ENCODE measurements at places on chromosomes 4 and X.

- no peak for DNase-seq
Measured at GRCh38 chrX:55326985-55327384, 62.3 kb upstream of the PAGE3 start.

- no peak for DNase-seq
Measured at GRCh38 chrX:46627062-46627461, 53.5 kb downstream of the CHST7 start.

GRCh38 chr4:157818946-157819692 lies 353.7 kb downstream of the GASK1B start:
- no peak for DNase-seq

GRCh38 chr4:7252510-7253340 lies 60.4 kb downstream of the SORCS2 start:
- DNase-seq, result no peak

DNA sequence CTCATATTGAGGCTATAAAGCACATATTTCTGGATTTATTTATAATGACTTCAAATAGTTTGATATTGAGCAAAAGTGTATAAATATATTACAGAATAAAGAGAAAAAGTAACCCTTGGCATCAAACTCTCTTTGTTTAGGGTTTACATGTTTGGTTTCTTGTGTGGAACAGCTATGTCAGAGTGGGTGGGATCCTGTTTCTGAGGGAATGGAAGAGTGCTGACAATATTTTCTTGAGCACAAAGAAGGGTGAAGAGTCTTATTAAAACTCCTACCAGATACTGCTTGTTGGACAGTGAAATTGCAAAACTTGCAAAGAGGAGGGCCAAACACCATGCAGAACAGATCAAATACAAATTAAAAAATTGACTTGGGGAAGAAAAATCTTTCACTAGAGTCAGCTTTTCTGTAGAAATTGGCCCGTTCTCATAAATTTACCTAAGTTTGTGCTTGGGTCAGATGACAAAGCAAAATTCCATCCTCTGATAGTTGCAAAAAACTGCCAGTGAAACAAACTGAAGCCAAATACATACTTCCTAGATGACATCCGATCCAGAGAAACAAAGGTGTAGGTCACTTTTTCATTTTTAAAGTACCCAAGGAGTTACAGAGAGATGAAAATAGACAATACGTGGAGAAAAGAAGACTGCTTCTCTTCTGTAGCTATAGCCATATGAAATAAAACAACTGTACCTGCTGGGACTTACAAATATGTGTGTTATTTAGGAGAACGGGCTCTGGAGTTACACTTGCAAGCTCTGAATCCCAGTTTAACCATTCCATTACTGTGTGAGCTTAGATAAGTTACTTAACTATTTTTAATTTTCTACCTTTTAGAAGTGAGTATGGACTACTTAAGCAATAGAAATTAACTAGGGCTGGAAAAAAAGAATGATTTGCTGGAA lies 133.3 kb downstream of the MAML3 start:
- DNase-seq, result no peak

DNA sequence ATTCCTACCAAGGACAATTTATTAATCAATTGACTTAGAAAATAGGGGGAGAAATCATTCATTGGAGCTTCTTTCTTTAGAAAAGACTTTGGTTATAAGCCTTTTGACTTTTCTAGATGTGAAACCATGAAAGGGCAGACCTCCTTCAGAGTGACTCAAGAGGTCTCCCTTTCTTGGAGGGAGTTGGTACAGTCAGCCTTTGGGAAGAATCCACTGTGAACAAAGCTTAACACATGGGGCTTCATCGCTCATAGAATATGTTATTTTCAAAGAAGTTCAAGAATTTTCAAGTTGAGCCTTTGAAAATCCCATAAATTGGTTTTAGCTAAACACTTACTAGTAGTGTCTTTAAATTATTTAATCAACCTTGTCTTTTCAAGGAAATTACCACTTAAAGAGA lies 28.0 kb downstream of the RIPPLY1 start:
- DNase-seq, result no peak

- no peak for DNase-seq
Measured at GRCh38 chr4:100889898-100890297, 372.1 kb upstream of the EMCN start.

DNA sequence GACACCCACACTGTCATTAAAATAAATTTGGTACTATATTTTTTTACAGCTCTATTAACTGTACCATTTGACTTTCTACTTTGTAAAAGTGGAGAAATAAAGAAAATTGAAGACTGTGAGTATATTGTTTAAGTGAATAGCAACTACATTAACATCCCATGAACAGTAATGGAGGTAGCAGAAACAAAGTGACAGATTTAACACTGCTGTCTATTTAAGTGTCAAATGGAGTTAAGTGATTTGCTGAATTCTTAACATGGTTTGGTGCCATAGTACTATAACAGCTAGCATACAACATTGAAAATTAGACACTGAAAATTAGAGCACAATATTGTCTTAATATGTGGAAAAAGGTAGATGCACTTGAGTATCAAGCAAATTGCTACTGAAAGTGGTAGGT lies 76.2 kb downstream of the C4orf33 start:
- no peak for DNase-seq

- no peak for DNase-seq
Measured at GRCh38 chr4:2813446-2814405, 20.8 kb downstream of the SH3BP2 start.

DNA sequence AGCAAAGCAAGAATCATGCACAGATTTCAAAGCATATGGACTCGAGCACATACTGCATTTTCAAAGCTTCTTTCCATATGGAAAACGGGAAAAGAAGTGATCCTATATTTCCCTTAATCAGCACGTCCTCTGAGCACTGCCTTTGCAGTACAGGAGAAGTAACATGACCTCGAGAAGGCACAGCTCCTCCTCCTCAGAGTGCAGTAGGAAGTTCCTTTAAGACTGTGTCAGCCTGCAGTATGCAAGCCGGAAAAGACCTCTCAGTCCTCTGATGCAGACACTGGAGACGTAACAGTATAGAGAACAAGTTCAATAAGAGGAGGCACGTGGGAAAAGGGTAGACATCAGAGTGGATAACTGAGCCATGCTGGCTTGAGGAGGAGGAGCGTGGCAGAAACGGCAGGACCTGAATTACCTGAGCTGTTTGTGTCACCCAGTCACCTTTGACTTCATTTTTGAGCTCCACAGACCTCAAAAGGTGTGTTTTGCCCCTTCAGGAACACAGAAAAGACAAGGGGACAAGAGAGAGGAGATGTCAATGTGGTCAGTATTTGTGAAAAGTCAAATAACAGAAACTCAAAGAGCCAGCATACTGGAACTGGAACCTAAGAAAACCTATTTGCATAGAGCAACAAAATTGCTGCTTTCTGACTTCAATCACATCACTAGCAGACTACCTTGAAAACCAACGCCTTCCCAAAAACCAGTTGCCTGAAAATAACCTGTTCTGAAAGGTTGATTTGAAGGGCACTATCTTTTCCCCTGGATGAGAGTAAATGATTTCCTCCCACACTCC lies 20.8 kb downstream of the IRF2 start:
- no peak for DNase-seq

GRCh38 chr4:187433141-187433540 lies 562.4 kb upstream of the ZFP42 start:
- DNase-seq, result no peak

DNA sequence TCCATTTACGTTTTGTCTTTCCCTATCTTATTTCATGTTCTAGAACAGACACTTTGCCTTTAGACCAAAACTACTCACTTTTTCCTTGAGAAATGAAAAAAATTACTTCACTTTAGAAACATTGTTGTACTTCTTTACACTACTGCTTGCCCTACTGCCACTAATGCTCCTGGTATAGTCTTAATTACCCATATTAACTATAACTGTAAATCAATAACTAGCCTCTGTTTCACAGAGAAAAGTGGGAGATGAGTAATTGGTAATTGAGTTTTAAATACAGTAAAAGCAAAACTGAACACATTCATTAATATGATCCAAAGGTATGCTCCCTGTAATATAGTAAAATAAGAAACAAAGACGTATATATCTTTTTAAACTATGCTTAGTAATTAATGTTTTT lies 111.1 kb upstream of the JADE1 start:
- DNase-seq, result no peak

- DNase-seq, result no peak
Measured at GRCh38 chrX:79153348-79153747, 8.9 kb downstream of the GPR174 start.

DNA sequence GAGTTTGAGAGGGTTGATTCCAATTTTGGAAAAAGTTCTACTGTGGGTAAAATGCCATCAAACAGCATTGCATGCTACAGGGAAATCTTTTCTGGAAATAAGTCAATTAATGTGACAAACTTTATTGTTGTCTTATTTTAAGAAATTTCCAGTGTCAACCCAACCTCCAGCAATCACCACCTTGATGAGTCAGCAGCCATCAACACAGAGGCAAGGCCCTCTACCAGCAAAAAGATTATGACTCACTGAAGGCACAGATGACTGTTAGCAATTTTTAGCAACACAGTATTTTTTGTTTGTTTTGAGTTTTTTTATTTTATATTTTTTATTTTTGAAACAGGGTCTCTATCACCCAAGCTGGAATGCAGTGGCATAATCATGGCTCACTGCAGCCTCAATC lies 165.4 kb upstream of the C1QTNF7 start:
- no peak for DNase-seq

GRCh38 chr4:13872155-13872554 lies 244.6 kb upstream of the BOD1L1 start:
- DNase-seq, result no peak

GRCh38 chrX:120251471-120252011 lies 929 bp downstream of the ZBTB33 start:
- no peak for DNase-seq

- DNase-seq, result no peak
Measured at GRCh38 chrX:11309220-11309619, 16.0 kb downstream of the AMELX start.

DNA sequence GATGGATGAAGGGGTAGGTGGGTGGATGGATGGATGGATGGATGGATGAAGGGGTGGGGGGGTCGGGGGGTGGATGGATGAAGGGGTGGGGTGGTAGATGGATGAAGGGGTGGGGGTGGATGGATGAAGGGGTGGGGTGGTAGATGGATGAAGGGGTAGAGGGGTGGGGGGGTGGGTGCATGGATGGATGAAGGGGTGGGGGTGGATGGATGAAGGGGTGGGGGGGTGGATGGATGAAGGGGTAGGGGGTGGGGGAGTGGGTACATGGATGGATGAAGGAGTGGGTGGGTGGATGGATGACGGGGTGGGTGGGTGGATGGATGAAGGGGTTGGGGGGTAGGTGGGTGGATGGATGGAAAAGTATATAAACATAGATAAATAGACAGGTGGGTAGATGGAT lies 74.2 kb downstream of the PRKX start:
- no peak for DNase-seq

GRCh38 chr4:119130365-119131065 lies 5.1 kb upstream of the MYOZ2 start:
- no peak for DNase-seq

DNA sequence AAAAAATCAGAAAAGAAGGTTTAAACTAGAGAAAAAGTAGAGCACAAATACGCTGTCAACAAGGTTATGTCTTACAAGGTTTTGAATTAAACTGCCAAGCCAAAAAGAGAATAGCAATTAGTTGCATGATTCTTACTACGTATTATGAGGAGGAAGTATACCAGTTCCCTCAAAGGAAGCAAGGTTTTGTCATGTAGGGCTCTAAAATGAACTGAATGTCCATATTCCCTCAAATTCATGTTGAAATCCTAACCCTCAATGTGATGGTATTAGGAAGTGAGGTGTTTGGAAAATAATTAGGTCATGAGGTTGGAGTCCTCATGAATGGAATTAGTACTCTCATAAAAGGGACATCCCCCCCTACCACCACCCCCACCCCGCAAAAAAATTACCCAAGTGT lies 201.0 kb downstream of the FBXW7 start:
- DNase-seq, result no peak

GRCh38 chrX:112913807-112914206 lies 73.2 kb upstream of the AMOT start:
- DNase-seq, result no peak

DNA sequence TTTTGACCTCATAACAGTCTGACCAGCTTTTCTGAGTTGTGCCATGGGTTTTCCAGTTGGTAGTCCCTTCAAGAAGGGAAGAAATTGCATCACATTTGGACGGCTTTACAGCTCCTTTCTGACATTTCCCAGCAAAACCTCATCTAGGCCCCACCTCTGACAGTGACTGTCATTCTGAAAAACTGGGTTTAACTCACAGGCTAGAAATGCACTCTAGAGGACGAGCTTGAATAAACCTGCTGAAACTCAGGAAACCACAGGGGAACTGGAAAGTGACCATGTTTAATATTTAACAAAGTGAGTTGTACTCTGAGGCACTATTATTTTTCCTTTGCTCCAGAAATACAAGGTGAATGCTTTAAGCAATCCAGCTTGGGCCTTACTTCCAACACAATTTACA lies 434.3 kb upstream of the RASGEF1B start:
- DNase-seq, result no peak

GRCh38 chrX:17738737-17739535 lies 1.6 kb downstream of the SCML1 start:
- DNase-seq, result no peak
